Endothelial cell (in vitro differentiated cells): ENCODE measurements at places on chromosomes 6 and 20.

DNA sequence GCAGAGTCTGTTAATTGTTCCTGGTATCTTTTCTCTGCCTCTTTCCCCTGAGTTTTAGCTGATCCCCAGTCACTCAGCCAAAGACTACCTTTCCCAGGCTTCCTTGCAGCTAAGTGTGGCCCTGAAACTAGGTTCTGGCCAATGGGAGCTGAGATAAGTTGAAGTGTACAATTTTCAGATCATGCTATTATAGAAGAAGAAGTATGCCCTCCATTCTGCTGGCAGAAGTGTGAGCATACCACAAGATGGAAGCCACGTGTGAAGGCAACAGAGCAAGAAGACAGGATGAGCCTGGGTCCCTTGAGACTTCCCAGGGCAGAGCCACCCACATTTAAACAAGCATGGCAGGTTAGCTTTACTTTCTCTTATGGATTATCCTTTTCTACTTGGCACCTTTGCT is 273.2 kb downstream of the HIVEP2 start:
- DNase-seq: no peak

DNA sequence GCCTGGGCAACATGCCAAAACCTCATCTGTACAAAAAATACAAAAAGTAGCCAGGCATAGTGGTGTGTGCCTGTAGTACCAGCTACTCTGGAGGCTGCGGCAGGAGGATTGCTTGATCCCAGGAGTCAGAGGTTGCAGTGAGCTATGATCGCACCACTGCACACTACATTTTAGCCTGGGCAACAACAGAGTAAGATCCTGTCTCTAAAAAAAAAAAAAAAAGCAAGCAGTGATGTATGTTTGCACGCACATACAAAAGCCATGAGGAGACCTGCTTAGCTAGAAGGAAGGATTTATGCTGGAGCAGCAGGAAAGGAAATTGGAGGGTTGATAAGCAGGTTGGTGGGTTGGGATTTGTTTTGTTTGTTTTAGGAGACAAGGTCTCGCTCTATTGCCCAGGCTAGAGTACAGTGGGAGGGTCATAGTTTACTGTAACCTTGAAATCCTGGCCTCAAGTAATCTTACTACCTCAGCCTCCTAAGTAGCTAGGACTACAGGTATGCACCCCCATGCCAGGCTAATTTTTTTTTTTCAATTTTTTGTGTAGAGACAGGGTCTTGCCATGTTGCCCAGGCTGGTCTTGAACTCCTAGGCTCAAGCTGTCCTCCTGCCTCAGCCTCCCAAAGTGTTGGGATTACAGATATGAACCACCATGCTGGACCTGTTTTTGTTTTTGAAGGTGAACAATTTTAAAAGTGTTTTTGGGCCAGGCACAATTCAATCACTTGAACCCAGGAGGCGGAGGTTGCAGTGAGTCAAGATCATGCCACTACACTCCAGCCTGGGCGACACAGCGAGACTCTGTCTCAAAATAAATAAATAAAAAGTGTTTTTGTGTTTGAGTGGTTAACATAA is 4.0 kb downstream of the ZSWIM3 start:
- DNase-seq: no peak

DNA sequence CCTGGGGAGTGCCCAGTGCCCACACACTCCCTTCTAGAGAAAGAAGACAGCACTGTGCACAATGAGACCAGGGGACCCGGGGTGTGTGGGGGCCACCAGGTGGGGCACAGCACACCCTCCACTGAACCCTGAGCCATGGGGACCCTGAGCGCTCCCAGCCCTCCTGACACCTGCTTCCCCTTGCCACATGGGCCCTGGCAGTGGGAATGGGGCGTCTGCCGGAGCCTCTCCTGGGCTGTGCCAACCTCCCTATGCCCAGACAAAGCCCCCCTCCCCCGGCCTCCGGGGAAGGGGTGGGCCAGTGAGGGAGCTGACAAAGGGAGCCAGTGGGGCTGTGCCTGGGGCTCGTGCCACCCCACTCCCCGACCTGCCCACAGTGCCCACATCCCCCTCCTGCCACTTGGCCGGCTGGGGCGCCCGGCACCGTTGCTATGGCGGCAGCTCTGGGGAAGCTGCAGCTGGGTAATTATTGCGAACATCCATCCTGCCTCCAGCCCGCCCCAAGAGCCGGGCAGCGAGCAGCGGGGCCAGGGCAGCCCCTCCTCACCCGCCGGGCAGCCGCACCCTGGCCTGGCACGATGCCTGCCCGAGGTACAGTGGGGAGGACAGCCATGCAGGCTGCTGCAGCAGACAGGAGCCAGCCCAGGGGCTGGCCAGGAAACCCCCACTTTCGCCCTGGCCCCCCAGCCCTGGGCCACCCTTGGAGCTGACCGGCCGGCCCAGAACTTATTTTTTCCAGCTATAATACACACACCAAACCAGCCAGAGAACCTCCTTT is 41.9 kb upstream of the NOL4L start:
- DNase-seq: no peak

GRCh38 chr20:63101781-63102720 is 95.3 kb upstream of the BHLHE23 start:
- DNase-seq: no peak

- DNase-seq: peak; percentile 87
Observed at GRCh38 chr20:36439040-36439730, 102.1 kb upstream of the MYL9 start.

DNA sequence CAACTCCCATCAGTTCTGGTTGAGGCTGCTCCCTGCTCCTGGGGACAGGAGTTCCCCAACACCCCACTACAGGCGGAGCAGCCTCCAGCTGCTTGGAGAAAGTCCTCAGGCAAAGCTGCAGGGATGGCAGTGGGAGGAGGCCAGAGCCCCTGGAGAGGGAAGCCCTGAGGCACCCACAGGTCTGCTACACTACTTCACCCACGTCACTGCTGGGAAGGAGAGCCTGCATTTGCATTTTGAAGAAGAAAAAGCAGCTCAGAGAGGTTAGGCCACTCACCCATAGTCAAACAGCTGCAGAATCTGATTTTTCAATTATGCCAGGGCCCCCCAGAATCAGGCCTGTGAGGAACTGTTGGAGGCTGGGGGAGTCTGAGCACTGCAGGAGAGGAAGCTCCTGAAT is 17.2 kb downstream of the BFSP1 start:
- DNase-seq: no peak

DNA sequence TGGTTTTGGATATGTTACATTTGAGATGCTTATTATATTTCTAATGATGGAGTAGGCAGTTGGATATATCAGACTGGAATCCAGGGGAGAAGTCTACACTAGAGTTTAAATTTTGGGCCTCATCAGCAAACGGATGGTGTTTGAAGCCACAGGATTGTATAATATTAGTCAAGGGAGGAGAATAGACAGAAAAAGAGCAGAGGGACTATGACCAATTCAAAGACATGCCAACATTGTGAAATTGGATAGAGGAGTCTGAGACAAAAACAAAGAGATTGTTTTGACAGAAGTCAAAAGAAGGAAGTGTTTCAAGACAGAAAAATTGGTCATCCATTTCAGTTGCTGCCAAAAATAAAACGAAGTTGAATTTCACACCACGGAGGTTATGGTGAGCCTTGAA is 66.5 kb downstream of the NOX3 start:
- DNase-seq: no peak

DNA sequence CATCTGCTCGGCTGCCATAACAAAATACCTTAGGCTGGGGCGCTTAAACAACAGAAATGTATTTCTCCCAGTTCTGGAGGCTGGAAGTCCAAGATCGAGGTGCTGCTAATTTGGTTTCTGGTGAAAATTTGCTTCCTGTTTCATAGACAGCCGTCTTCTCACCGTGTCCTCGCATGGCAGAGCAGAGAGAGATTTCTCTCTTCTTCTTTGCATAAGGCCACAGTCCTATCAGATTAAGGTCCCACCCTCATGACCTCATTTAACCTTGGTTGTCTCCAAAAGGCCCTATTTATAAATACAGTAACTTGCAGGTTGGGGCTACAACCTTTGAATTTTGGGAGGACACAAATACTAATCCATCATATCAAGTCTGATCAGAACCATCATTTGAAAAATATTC is 544.3 kb downstream of the KIF16B start:
- no peak for DNase-seq

DNA sequence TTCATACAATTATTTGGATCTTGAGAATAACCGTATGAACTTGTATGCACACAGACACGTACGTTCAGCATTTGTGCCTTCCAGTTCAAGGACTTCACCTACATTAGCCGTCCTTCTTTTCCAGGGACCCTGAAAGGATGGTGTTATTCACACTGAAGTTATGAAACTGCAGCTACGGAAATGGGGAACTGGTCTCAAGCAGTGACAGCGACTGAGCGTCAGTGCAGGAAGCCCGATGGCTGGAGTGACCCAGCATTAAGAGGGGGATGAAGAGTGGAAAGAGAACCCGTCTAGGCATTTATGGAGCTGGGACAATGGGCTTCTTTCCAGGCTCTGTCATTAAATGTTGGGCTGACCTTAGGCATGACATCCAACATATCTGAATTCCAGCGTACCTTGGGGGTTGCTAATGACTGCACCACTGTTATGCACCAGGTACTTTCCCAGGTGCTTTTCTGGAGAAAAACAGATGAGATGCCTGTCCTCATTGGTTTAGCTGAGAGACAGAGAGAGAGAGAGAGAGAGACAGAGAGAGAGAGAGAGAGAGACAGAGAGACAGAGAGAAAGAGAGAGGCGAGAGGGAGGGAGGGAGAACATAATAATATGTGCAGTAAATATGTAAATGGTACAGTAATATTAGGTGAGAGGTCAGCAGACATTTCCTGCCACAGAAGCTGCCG is 204.7 kb upstream of the EXOC2 start:
- no peak for DNase-seq

DNA sequence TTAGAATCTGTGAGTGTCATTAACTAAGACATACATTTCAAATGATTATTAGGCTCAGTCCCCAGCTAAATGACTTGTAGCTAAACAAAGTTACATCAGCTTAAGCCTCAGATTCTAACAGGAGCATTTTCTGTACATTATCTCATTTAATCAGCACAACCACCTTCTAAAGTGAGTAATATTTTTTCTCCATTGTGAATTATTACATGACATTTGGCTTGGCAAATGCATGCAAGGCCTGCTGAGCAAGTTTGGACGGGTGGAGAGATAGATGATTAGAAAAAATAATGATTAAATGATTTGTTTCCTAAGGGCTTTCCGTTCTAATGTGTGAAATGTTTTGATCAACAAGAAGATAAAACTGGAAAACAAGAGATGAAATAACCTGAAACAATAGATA is 20.7 kb downstream of the DCBLD1 start:
- DNase-seq: no peak

DNA sequence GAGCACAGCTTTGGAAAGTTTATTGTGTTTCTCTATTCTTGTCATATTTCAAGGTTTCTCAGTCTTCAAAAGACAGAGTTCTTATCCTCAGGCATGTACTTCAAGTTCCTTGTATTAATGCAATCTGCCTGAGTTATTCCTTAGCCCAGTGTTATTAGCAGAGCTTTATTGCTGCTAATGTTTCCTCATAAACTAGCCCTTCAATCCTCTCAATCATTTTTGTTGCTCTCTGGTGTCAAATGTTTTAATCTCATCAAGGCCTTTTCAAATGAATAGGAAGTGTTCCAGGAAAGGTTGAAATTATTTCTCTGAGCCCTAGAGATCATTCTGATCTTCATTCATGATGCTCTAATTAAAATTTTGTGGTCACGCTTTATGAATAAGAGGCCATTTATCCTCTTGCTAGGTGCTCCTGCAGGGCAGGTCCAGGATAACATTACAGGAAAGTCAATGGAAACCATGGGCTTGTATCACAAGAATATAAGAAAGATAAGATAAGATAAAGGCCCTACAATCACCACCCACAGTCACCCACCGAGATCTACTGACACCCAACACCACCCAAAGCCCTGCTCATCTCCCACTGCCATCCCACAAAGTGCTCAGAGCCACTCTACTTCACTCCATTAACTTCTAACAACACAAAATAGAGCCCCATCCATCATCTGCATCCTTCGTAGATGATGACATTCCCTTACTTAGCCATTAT is 125.9 kb downstream of the COL9A1 start:
- DNase-seq: no peak

- peak; percentile 15 for DNase-seq
Observed at GRCh38 chr6:63352544-63353285, 32.9 kb upstream of the LGSN start.

DNA sequence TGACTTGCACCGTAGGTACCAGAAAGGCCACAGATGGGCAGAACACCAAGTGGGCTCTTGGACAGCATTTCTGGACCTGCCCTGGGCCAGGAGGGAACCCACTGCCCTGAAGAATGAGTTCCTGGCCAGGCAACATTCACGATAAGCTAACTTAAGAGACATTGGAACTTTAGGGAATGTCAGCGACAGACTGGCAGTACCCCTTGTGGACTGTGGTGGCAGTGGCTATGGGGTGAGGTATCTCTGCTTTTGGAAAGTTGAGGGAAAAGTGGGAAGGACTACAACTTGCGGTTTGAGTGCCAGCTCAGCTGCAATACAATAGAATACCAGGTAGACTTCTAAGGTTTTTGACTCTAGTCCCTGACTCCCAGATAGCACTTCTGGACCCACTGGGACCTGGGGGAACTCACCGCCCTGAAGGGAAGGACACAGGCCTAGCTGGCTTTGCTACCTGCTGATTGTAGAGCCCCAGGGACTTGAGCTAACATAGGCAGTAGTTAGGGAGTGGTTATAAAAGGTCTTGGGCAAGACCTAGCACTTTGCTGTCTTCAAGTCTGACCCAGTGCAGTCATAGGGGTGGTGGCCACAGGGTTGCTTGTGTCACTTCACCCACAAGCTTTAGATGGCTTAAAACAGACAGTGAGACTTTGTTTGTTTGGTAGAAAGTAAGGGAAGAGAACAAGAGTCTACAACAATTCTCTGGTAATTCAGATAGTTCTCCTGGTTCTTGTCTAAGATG is 617.6 kb downstream of the COL12A1 start:
- DNase-seq: no peak

DNA sequence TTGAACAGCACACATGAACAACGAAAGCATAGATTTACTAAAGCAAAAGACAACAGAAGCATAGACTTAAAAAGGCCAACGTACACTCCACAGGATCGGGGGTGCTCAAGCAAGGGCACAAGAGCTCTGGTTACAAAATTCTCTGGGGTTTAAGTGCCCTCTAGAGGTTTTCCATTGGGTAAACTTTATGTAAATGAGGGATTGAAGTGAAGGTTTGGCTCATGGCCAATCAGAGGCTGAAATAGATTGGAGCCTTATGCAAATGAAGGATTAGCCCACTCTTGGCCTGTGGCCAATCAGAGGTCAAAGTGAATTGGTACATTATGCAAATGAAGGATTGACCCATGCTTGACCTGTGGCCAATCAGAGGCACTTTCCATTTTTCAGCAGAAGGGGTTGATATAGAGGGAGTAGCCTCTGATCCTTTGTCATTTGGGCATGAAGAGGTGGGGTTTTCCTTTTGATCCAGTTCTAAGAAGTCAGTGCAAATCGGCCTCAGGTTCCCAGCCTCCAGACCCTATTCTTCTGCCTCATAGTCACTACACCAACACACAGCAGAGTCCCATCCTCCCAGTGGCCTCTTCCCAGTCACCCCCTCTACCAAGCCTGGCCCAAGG is 244.9 kb downstream of the THBS2 start:
- no peak for DNase-seq

GRCh38 chr6:16183187-16183664 is 54.3 kb downstream of the MYLIP start:
- no peak for DNase-seq
